ENCODE measurements at places on chromosomes 1 and 21.
A peak's percentile ranks its signal among the peaks of the same experiment; 100 is the strongest.

DNA sequence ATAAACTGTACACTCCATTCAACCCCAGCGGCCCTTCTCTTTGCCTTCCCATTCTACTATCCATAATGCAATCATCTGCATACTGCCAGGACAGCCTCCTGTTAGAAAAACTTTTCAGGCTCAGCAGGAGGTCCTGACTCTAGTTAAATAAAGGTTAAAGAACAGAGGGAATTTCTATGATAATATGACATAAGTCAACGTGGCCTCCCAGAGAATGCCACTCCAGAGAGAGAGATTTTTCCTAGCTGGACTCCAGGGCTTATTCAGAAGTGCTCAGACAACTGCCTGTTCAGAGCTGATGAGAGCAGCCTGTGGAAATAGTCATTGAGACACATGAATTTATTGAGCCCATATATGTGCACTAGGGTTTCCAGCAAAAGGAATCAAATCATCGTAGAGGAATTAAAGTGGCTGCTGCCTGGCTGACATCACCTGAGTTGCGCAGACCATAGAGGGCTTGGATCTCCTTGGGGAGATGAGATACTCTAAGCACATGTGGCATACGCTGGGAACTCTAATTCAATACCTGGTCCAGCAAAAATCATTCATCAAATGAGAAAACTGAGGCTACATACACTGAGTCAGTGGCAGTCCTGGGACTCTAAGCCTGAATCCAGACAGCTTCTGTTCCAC is 736.2 kb downstream of the PTPRU start:
- H3K27me3 ChIP-seq, result no peaks in the 10 kb centered on the region
- peaks cover 27% of the 10 kb centered on the region for H3K4me1 ChIP-seq
- H3K27ac ChIP-seq, result no peak overlapping the region
- no peak overlapping the region for H3K4me3 ChIP-seq
- DNase-seq, result no peak

- H3K36me3 ChIP-seq, result no peaks in the 10 kb centered on the region
- peak; percentile 64 for DNase-seq
- peak overlapping the region; percentile 55 for H3K4me3 ChIP-seq
Observed at GRCh38 chr21:45130324-45130774, 56.0 kb downstream of the ADARB1 start.

GRCh38 chr1:163528710-163529348 is 207.1 kb downstream of the NUF2 start:
- no peak overlapping the region for H3K27ac ChIP-seq
- H3K4me1 ChIP-seq, result no peaks in the 10 kb centered on the region
- no peaks in the 10 kb centered on the region for H3K27me3 ChIP-seq
- no peaks in the 10 kb centered on the region for H3K36me3 ChIP-seq
- peak; percentile 0 for DNase-seq
- no peak overlapping the region for H3K4me3 ChIP-seq

DNA sequence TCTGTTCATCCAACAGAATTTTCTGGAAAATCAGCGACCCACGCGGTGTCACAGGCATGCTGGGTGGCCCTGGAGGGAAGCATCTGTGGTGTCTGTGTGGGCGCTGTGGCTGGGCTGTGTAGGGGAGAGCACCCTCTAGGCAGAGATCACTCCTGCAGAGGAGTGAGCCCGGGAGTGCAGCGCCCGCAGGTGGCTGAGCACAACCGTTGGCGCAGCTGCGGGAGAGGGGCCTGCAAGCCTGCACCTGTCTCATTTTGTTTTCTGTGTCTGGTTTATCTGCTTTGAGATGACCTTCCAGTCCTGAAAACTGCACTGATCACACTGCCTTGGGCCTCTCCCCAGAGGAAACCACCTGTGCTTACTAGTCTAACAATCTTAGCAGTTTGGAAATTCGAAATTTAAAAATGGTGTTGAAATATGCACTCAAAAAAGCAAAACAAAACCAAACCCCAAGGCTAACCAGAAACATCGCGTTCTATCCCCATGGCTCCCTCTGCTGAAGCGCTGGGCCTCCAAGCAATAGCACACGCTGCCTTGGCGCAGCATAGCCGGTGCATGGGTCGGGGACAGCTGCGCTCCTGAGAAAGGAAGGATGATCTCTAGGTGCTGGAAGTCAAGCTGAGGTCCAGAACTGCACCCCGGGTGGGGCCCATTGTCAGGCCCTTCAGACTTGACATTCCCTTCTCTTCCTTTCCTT is 4.8 kb downstream of the FAM3B start:
- peaks cover 10% of the 10 kb centered on the region for H3K27me3 ChIP-seq
- H3K4me1 ChIP-seq, result no peaks in the 10 kb centered on the region
- no peak overlapping the region for H3K27ac ChIP-seq
- DNase-seq, result no peak

DNA sequence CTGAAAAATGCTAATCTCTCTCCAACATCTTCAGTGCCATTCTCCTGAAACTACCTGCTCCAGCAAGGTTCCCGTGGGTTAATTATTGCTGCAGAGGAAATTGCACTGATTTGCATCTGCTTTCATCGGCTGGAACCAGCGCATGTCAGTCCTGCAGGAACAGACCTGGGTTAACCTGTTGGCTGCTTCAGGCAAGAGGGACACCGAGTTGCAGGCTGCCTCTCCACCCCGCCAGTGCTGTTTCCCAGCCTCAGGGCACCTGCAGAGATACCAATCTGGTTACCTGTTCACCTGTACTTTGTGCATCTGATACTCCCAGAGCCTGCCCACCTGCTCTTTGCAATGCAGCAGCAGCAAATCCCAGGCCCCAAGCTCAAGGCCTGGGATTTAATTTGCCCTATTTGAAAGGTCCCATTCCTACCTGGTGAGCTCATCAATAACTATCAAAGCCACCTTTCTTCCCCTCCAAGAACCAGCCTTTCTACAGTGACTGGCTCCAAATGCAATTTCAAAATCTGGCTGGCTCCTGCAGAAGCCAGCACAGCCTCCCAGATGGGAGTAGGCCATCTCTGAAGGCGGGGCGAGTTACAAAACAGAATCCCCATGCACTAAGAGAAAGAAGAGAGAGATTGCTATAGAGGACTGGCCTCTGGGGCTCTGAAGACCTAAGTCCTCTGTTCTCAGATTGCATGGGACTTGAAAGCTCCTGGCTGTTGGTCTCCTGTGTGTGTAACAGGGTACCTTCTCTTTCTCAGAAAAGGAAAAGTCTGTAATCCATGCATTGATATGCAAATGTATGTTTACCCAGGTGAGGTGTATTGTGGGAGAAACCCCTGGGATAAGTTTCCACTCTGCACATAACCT is 67.8 kb downstream of the TOMM20 start:
- H3K36me3 ChIP-seq, result no peaks in the 10 kb centered on the region
- H3K4me3 ChIP-seq, result no peak overlapping the region
- peaks cover 8% of the 10 kb centered on the region for H3K4me1 ChIP-seq
- no peaks in the 10 kb centered on the region for H3K27me3 ChIP-seq
- no peak overlapping the region for H3K27ac ChIP-seq

DNA sequence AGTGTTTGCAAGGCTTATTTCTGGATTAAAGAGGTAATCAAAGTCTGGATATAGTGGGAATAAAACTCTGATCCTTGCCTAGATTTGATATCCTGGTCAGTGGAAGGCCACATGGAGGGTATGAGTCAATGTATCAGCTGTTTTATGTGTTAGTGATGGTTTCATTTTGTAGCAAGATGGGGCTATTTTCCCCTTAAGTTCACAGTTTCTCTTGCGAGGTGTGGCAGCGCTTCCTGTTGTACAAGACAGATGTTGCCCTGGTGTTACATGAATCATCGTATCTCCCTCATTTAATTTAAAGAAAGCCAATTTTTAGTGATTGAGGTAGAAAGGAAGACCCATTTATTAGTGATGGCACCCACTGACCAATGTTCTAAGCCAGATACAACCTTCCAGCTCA is 220.2 kb downstream of the DUSP10 start:
- H3K36me3 ChIP-seq, result no peaks in the 10 kb centered on the region
- peaks cover 2% of the 10 kb centered on the region for H3K27me3 ChIP-seq
- no peak overlapping the region for H3K4me3 ChIP-seq
- no peaks in the 10 kb centered on the region for H3K4me1 ChIP-seq
- no peak overlapping the region for H3K27ac ChIP-seq

DNA sequence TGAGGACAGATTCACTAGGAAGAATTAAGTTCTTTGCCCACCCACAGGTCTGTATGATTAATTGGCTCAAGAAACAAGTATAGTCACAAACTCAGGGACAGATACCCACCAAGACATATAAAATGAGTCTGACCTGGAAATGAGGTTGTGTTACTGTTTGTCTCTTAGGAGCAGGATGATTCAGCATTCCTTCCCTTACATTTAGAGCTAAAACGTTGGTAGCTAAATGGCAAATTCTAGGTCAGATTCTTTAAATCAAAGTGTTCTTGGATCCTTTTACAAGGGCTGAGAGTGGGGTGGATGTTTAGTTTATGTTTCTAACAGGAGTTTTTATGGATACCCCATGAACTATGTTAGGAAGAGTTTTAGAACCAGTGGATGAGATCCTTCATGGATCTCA is 4.7 kb downstream of the RIMKLA start:
- no peak overlapping the region for H3K4me3 ChIP-seq
- peaks cover 22% of the 10 kb centered on the region for H3K27me3 ChIP-seq
- no peak overlapping the region for H3K27ac ChIP-seq
- DNase-seq, result peak; percentile 2

DNA sequence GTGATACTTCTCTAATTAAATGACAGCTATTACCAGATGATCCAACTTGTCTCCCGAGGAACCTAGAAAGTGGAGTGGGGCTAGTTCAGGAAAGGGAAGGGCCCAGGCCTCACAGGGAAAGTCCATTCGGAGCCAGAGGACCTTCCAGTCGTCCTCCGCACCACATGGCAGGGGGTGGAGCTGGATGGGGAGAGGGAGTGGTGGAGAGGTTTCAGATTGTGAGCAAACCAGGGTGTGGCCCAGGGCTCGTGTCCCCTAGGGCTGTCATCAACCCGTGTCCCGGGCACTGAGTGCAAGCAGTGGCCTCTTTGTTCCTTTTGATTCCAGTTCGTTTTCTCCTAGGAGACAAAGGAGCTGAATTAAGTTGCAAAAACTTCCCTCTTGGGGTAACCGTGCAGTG is 114.9 kb downstream of the HUNK start:
- no peak for DNase-seq
- H3K4me1 ChIP-seq, result no peaks in the 10 kb centered on the region
- H3K36me3 ChIP-seq, result no peaks in the 10 kb centered on the region

DNA sequence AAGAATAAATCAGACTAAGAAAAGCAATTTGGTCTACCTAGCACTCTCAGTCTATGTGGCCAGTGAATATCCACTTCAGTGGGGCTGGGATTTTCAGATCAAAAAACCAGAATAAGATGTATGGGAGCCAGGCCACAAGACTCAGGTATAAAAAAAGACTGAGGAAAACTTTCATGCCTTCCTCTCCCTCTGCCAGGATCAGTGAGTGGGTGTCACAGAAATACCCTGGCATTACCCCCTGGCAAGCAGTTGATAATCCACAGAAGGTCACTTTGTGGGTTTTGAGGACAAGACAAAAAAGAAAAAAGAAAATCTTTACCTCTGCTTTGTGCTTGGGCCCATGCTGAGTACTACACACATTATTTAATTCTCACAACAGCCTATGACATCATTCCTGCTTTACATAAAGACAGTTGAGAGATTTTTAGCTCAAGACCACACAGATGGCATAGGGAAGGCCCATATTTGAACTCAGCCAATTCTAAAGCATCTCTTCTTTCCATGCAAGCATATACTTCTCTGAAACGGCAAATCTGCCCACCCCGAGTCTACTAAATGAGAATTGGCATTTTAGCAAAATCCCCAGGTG is 57.6 kb downstream of the DESI2 start:
- no peaks in the 10 kb centered on the region for H3K27me3 ChIP-seq
- peaks cover 6% of the 10 kb centered on the region for H3K36me3 ChIP-seq
- H3K27ac ChIP-seq, result no peak overlapping the region

- no peak for DNase-seq
- no peak overlapping the region for H3K4me3 ChIP-seq
- no peaks in the 10 kb centered on the region for H3K4me1 ChIP-seq
- no peaks in the 10 kb centered on the region for H3K27me3 ChIP-seq
- H3K36me3 ChIP-seq, result no peaks in the 10 kb centered on the region
Observed at GRCh38 chr1:145714524-145715111, 4.7 kb upstream of the CD160 start.

DNA sequence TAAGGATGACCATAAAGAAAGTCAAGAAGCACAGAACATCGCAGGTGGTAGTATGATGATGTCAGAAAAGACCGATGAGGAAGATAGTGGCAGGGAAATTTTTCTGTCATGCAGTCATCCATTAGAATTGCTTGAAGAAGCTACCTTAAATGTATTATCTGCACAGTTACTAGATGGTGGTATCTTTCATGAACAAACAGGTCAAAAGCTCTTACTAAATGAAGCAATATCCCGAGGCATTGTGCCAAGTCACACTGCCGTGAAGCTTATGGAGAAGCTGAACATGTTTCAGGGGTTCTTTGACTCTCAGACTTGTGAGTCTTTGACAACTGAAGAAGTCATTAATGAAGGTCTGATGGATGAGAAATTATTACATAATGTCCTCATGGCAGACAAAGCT is 128.8 kb downstream of the MACF1 start:
- H3K27me3 ChIP-seq, result no peaks in the 10 kb centered on the region
- no peak overlapping the region for H3K27ac ChIP-seq
- no peak overlapping the region for H3K4me3 ChIP-seq

GRCh38 chr1:238648751-238649150 is 737.6 kb upstream of the CHRM3 start:
- no peaks in the 10 kb centered on the region for H3K36me3 ChIP-seq
- peak; percentile 90 for DNase-seq

GRCh38 chr1:36471830-36472641 is 7.9 kb upstream of the MRPS15 start:
- H3K27me3 ChIP-seq, result no peaks in the 10 kb centered on the region
- no peak overlapping the region for H3K27ac ChIP-seq
- no peak overlapping the region for H3K4me3 ChIP-seq
- H3K36me3 ChIP-seq, result no peaks in the 10 kb centered on the region
- no peaks in the 10 kb centered on the region for H3K4me1 ChIP-seq

GRCh38 chr21:29749957-29750356 is 189.8 kb downstream of the GRIK1 start:
- H3K36me3 ChIP-seq, result no peaks in the 10 kb centered on the region
- no peaks in the 10 kb centered on the region for H3K4me1 ChIP-seq
- no peak overlapping the region for H3K27ac ChIP-seq

- H3K27me3 ChIP-seq, result no peaks in the 10 kb centered on the region
- DNase-seq, result no peak
- no peak overlapping the region for H3K27ac ChIP-seq
Observed at GRCh38 chr21:46112725-46113215, 14.9 kb downstream of the COL6A2 start.

DNA sequence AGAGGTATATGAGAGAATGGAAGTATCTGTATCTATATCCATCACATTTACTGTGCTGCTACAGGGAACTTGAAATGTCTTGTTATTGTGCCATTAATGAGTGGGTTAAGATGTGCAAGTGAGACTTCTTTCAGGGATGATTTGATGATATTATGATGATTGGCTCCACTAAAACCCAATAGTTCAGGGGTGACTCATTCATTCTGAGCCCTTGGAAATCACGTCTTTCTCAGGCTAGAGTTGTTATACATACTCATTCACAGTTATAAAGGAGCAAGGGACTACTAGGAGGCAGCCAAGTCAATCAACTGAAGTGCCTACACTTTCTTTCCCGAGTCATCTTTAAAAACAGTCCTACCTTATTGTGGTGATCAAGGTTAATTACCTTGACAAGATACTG is 1109.8 kb upstream of the B3GALT2 start:
- H3K36me3 ChIP-seq, result no peaks in the 10 kb centered on the region
- no peak overlapping the region for H3K27ac ChIP-seq
- no peak overlapping the region for H3K4me3 ChIP-seq
- H3K27me3 ChIP-seq, result no peaks in the 10 kb centered on the region
- H3K4me1 ChIP-seq, result no peaks in the 10 kb centered on the region

- peaks cover 28% of the 10 kb centered on the region for H3K27me3 ChIP-seq
- H3K36me3 ChIP-seq, result no peaks in the 10 kb centered on the region
- H3K4me1 ChIP-seq, result no peaks in the 10 kb centered on the region
- DNase-seq, result no peak
Observed at GRCh38 chr1:223629126-223629457, 36.4 kb downstream of the CAPN8 start.
